ENCODE measurements at places on chromosomes 6 and 20.

GRCh38 chr20:16066571-16066970, 506.7 kb downstream of the KIF16B start:
- no peak for DNase-seq

- no peak for DNase-seq
Observed at GRCh38 chr6:98454809-98455322, 379.5 kb upstream of the POU3F2 start.

DNA sequence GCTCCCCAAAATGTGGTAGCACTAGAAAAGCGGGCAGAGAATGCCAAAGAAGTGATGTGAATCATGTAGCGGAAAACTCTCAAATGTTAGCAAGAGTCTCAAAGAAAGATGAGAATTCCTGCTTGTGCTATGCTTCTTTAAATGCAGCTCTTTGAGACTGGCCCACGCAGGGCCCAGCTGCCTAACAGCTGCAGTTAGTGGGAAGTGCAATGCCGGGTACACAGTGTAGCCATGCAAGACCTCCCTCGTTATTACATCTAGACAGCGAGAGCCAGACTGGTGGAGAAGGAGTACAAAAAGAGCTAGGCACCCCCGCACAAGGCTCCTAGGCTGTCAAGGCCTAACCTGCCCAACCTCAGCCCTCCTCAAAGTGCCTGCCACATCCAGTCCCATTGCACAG, 201.7 kb upstream of the PRDM1 start:
- DNase-seq = no peak

DNA sequence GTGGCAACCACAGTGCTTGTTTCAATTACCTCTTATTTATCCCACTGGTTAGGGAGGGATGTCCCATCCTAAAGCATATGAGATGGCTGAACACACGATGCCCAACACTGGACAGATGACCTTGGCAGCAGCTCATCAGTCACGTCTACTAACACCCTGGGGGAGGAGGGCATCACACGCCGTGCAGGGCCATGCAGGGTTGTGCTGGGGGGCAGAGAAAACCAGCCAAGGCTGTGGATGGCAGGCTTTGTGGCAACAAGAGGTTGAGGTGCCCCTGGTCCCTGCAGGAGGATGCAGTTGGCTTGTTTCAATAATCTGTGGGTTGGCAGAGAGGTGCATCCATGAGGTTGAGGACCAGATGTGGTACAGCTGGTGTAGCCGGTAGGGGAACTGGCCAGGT, 293.7 kb upstream of the SULF2 start:
- no peak for DNase-seq

GRCh38 chr20:45052698-45053429, 48.1 kb downstream of the KCNS1 start:
- no peak for DNase-seq

- DNase-seq = no peak
Observed at GRCh38 chr6:53143710-53144109, 4.9 kb downstream of the GCM1 start.

DNA sequence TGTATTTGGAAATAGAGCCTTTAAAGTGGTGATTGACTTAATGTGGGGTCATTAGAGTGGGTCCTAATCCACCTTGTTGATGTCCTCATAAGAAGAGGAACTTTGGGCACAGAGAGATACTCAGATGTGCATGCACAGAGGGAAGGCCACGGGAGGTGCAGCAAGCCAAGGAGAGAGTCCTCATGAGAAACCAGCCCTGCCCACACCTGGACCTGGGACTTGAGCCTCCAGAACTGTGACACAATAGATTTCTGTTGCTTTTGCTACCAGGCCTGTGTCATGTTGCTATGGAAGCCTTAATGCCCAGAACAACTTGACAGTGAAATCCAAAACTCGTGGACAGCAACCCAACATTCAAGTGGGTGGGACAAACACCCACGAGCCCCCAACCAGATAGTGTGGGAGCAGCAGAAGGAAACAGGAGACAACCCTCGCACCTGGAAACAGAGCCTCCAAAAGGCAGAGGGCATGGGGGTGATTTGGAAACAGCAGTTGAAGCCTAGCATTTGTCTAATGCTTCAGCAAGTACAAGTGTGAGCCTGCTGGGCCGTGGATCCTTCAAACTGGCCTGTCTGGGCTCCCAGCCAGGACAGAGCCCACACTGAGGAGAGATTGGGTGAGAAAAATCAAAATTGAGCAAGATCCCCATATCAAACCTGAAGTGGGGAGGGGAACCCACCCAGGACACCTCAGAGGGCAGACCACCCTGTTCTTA, 201.0 kb upstream of the CST7 start:
- DNase-seq = no peak

- DNase-seq = no peak
Observed at GRCh38 chr6:162940426-162940825, 212.7 kb downstream of the PACRG start.

DNA sequence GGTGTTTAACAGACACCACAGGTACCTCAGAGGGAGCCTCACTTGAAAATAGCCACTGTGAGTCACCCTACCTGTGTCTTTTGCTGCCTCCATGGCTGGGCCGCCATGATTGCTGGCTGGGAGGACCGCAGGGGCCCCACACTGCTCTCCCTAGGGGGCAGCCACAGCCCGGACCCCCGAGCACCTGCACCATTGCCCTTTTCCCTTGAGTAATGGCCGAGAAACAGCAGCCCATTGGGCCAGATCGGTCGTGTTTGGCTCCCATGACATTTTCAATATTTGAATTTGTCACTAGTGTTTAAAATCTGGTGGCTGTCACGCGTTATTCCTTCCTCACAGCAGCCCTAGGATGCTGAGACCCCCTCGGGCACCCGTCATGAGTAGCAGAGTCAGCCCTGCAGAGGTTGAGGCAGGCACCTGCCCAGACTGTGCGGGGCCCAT, 6.7 kb downstream of the ZBP1 start:
- DNase-seq = no peak

DNA sequence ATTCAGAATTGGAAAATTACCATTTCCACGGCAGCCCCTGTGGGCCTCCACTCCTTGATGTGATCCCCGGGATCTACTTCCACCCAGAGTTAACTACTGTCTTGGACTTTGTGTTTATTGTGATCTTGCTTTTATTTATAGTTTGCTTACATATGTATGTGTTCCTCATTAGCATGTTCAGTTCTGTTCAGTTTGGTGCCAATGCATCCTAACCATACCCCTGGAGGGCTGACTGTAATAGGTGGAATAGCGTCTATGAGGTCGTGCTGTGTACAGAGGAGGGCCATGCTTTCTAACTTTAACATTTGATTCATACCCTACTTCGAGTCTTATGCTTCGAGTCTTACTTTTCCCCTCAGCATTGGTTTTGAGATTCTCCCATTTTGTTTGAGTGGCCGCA, 104.3 kb upstream of the SLC24A3 start:
- no peak for DNase-seq

GRCh38 chr6:16333580-16333979, 95.2 kb downstream of the GMPR start:
- DNase-seq = no peak

- DNase-seq = no peak
Observed at GRCh38 chr20:11031300-11031699, 357.5 kb upstream of the JAG1 start.

GRCh38 chr20:18011482-18011881, 42.7 kb downstream of the MGME1 start:
- DNase-seq = no peak

DNA sequence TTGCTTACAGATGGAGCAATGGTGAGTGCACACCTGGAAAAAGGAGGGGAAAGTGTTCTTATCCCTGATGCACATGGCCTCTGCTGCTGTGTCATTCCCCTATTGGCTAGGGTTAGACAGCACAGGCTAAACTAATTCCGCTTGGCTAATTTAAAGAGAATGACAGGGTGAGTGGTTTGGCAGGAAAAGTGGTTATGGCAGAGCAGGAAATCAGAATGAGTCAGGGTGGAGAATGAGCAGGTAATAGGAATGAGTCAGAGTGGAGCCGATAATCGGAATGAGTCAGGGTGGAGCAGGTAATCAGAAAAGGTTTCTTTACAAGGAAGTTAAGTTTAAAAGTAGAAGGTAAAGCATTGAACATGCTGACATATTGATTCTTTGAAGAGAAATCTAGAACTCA, 355.5 kb upstream of the HTR1E start:
- DNase-seq = no peak

- DNase-seq = no peak
Observed at GRCh38 chr20:31497838-31498540, 16.3 kb upstream of the HM13 start.

DNA sequence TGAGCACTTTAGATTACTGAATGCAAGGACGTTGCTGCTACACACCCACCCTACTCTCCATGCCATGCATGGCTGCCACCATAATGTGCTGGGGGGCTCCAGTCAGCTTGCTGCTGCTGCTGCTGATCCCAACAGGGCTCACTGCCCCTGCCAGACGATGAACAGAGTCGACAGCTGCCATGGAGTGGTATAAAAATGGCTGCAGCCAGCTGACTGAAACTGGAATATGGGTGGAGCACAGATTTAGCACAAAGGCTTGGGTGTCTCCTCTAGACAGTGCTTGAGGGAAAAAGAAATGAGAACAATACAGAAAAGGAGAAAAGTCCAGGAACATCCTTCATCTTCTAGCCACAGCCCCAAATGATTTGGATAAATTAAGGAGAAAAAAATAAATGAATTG, 150.7 kb downstream of the PDSS2 start:
- no peak for DNase-seq

GRCh38 chr20:41320976-41321375, 3.4 kb upstream of the ZHX3 start:
- no peak for DNase-seq

DNA sequence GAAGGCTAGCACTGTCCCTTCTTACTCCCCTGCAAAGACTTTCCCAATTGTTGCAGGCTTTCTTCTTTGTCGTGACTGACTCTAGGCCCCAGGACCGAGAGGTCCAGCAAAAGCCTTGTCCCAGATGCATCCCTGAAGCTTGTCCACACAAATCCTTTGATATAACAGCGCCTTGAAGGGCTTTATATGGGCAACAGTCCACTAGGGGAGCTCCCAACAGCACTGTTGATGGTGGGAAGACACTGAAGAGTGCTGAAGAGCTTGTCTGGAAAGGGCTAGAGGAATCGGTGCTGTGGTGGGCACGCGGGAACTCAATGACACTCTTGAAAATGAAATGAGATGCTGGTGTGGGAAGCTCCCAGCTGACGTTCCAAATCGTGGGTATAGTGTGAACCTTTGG, 316.1 kb upstream of the CDH4 start:
- DNase-seq = no peak

GRCh38 chr6:83313882-83314281, 117.0 kb downstream of the ME1 start:
- DNase-seq = no peak

- no peak for DNase-seq
Observed at GRCh38 chr20:54611708-54612412, 136.5 kb downstream of the DOK5 start.

- no peak for DNase-seq
Observed at GRCh38 chr20:63015662-63016361, 9.0 kb upstream of the BHLHE23 start.

DNA sequence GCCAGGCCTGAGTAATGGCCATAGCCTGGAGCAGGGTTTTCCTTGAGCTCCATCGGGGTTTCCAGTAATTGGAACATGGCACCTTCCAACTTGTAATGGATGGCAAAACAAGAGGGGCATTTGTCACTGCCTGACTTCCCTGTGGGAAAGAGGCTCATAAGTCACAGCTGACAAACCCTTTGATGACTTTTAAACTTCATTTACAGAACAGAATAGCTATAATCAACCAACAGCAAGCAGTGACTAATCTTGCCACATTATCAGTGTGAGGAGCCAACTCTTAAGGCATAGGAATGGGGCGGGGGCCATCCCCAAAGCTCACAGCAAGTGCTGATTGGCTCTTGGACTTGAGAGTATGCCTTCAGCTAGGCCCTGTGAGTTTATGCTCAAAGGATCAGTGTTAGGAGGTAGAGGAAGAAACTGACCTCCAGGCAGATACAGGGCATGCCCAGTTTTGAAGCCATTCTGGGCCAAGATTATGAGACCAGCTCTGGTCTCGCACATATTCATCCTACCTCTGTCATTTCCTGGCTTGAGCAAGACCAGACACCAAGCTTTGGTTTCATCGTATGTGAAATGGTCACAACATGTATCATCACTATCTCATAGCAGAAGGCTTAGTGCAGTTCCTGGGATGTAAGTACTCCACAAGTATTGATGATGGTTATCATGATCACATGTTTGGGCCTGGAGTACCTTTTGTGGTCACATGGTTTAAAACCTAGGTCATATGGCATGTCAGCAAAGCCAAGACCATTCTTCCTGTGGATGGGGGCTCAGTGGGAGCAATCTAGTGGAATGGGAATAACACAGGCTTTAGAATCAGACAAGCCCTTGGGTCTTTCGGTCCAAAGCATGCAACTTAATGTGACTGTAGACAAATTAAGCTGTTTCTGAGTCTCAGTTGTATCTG, 49.2 kb downstream of the EIF2S2 start:
- no peak for DNase-seq

DNA sequence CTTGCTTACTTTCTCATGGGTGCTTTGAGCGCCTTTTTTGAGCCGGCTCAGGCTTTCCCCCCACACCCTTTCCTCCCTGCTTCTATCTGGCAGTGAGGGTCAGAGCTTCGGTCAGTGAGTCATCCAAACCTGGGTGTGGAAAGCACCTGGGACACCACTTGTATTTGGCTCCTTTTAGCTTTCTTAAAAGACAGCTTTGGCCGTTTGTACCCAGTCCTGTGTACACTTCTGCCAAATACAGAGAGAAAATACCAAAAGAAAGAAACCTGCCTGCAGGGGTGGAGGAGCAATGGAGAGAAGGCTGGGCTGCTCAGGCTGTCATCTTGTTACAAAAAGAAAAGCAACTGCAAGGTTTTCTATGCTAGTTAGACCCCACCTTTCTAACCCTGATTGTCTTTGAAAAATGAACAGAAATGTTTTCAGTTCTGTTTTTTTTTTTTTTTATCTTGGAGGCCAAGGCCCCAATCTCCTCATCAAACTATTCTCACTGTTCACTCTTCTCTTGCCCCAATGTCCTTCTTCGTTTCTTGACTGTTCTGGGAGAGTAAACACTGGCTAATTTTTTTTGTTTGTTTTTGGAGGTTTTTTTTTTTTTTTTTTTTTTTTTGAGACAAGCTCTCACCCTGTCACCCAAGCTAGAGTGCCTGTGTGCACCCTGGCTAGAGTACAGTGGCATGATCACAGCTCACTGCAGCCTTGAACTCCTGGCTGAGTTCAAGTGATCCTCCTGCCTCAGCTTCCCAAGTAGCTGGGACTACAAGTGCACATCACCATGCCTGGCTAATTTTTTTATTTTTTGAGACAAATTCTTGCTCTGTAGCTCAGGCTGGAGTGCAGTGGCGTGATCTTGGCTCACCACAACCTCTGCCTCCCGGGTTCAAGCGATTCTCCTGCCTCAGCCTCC, 76.4 kb downstream of the SSR1 start:
- no peak for DNase-seq

- no peak for DNase-seq
Observed at GRCh38 chr20:13625304-13625979, 13.3 kb downstream of the TASP1 start.

DNA sequence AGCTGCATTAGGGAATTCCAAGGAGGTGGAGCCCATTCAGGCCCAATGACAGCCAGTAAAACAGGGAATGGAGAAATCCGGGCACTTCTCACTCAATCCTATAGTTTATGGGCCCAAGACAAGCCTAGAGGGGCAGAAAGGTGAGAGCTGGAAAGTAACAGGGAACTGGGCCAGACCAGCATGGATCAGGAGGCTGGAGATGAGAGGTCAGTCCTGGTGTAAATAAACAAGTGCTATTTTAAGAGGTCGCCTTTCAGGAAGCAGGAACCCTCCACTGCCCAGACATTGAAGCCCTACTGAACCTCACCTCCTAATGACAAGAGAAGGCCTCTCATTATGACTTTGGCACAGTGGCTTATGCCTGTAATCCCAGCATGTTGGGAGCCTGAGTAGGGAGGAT, 57.2 kb upstream of the TGM3 start:
- DNase-seq = no peak
